ENCODE measurements at places on chromosomes 6 and 20. TPM values are rescaled to one million over a fixed set of nuclear protein-coding genes. Genes with fewer than 3 reads are reported as not detected.
A peak's percentile ranks its signal among the peaks of the same experiment; 100 is the strongest.

Gene RPRD1B
- total RNA-seq = 18.7 TPM

Gene MBOAT1
- total RNA-seq = 16.3 TPM

Gene MMP24OS
- 6.9 TPM for total RNA-seq

Gene SCUBE3
- not detected for total RNA-seq

Gene COL9A1
- total RNA-seq = not detected

Gene OVOL2
- total RNA-seq = 27.6 TPM

Gene MPIG6B
- total RNA-seq = not detected

Gene FRK
- 1.3 TPM for total RNA-seq

- DNase-seq = peak; percentile 60
Measured at GRCh38 chr6:33761922-33762629, 15.4 kb upstream of the IP6K3 start.

DNA sequence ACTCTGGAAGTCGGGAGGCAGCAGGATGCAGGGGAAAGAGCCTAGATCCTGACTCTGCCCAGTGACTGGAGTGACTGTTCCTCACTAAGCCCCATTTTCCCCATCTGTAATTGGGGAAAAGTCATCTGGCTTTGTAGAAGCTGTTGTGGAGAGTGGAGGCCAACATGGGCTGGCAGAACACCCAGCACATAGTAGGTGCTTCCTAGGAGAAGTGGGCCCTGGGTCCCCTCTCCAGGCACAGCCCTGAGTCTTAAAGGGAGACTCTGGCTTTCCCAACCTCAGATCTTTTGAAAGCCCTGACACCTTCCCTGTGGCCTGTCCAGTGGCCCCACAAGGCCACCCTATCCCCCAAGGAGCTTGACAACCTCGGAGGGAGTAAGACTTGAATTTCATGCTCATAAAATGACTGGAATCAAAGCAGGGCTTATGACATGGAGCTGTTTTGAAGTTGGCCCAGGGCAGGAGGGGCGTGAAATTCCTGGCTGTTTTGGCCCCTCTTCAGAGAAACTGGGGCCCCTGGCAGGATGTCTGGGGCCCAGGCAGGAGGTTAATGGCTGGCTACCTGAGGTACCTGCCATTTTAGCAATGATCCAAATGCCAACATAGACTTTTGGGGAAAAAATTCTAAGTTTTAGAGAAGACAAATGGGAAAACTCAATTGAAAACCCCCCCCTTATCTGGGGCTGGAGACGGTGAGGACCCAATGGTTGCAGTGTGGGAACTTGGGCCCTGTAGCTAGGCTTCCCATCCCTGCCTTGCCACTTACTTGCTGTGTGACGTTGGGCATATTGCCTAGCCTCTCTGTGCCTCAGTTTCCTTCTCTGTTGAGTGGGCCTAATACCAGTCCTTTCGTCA is 51.6 kb downstream of the UBE2V1 start:
- DNase-seq = no peak

GRCh38 chr20:8535403-8536261 is 403.6 kb downstream of the PLCB1 start:
- no peak for DNase-seq

DNA sequence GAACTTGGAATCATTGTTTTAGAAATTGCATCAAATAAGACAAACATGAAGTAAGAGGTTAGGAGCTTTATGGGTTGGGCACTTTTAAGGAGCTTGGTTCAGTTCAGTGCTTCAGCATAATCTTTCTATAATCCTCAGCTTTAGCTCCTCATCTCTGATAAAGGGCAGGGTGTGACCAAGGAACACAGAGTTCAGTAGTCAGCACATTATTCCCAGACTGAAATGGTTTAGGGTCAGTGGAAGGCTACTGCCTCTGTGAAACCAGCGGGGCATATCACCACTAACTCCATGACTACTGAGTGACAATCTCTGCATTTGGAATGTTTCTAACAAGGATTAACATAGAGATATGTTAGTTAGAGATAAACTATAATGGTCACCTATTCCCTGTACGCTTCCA is 36.9 kb downstream of the CRYBG1 start:
- no peak for DNase-seq

- DNase-seq = no peak
Measured at GRCh38 chr20:9110365-9110764, 41.5 kb downstream of the PLCB4 start.

DNA sequence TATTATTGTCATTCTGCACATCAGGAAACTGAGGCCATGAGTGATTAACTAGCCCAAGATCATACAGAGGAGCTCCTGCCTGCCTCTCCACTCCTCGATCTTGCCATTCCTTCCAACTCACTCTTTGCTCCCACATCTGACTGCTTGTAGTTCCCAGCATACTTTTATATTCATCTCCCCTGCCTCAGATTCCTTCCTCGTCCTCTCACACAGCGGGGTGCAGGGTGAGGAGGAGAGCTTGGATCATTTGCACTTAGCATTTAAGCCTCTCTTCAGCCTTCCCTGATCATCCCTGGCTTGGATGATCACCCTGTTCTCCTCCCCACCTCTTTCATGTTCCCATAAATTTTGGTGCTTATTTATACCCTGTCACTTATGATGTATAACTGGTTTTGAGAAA is 515.1 kb upstream of the SOX4 start:
- no peak for DNase-seq

GRCh38 chr6:169529931-169530751 is 171.7 kb downstream of the WDR27 start:
- no peak for DNase-seq

GRCh38 chr6:24228681-24229255 is 102.8 kb downstream of the NRSN1 start:
- DNase-seq = no peak

GRCh38 chr20:21175433-21175832 is 49.6 kb downstream of the KIZ start:
- DNase-seq = no peak

- DNase-seq = no peak
Measured at GRCh38 chr20:62567246-62568044, 74.9 kb upstream of the SLCO4A1 start.

DNA sequence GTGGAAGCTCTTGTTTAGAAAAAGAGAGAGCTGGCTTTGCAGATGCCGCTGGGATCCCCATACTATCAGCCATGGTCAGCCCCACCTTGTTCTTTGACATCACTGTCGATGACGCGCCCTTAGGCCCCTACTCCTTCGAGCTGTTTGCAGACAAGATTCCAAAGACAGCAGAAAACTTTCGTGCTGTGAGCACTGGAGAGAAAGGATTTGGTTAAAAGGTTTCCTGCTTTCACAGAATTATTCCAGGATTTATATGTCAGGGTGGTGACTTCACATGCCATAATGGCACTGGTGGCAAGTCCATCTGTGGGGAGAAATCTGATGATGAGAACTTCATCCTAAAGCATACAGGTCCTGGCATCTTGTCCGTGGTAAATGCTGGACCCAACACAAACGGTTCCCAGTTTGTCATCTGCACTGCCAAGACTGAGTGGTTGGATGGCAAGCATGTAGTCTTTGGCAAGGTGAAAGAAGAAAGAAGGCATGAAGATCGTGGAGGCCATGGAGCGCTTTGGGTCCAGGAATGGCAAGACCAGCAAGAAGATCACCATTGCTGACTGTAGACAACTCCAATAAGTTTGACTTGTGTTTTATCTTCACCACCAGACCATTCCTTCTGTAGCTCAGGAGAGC is 2.4 kb upstream of the BLCAP start:
- no peak for DNase-seq

Data from bronchial epithelial cell (primary cell).